A172 (cell line): ENCODE measurements at places on chromosomes 11 and 22. TPM values are rescaled to one million over a fixed set of nuclear protein-coding genes. Genes with fewer than 3 reads are reported as not detected.

DNA sequence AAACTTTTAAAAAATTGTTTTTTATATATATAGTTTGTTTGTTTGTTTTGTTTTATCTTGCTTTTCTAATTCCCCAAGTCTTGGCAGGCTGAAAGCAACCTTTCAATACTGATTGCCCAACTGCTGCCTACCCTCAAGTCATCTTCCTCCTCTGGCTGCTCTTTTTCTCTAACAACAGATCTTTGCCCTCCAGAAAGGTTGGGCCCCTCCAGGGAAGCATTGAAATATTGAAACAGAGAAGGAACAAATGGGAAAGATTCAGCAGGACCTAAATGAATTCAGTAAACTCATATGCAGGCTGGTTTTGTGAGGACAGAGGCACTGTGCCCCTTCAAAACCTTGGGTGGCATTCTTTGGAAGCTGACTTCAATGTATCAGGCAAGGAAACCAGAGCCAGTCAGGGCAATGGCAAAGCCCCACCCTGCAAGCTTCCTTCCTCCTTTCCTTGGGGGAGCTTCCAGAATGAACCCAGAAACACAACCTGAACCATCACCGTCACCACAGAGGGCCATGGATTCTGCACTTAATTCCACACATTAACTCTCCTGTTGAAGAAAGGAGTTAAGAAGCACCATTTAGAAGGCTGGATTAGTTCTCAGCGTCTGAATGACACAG is 815 bp upstream of the MS4A6A start:
- DNase-seq: no peak

DNA sequence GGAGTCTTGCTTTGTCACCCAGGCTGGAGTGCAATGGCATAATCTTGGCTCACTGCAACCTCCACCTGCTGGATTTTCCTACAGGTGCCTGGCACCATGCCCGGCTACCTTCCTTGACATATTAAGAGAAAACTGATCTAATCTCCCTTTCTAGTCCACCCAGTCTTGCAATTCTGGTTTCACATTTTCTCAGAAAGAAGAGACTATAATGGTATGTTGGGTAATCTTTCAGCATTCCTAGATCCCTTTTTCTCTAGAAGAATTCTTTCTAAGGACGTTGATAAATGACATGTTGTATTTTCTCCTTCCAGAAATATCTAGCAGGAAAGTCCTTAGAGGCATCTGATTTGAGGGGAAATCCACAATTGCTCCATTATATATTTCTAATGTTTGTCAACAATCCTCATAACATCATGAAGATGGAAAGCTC is 10.4 kb upstream of the HSPA8 start:
- no peak for DNase-seq

GRCh38 chr22:50232481-50233151 is 12.2 kb downstream of the TUBGCP6 start:
- DNase-seq: no peak

The GNB1L gene
- 8.9 and 9.6 TPM in 2 replicates for total RNA-seq

The SYT12 gene
- not detected in 2 replicates for total RNA-seq

The C11orf86 gene
- total RNA-seq: not detected in 2 replicates
